ENCODE measurements at places on chromosomes 5 and 9.

DNA sequence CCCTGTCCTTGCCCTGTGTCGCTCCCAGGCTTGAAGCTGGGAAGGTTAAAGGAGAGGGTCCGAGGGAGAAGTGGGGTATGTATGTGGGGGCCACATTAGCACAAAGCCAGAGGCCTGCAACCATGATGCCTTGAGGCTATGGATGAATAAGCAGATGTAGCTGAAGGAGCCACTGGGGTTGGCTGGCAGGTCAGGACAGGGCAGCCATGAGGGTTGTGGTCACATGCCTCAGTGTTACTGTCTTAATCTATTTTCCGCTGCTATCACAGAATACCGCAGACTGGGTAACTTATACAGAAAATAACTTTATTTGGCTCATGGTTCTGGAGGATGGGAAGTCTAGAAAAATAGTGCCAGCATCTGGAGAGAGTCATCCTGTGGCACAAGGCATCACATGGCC, 9.2 kb upstream of the GRHPR start:
- no peak for DNase-seq

DNA sequence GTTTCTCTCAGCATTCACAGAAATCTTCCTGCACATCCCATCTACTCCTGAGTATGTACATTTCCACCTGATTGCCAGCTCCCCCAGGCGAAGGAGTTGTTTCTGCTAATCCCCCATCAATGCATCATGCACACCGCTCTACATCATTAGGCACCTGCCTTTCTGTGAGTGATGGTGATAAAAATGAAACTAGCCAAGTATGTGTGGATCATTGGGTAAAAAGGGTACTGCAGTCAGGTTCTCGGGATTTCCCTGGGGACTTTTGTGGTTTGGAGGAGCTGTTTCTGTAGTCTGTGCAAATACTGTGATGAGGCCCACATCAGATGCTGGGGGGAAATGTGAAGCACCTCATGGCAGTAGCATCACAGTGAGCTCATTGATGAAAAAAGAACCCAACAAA, 30.4 kb downstream of the CAMK4 start:
- no peak for DNase-seq

DNA sequence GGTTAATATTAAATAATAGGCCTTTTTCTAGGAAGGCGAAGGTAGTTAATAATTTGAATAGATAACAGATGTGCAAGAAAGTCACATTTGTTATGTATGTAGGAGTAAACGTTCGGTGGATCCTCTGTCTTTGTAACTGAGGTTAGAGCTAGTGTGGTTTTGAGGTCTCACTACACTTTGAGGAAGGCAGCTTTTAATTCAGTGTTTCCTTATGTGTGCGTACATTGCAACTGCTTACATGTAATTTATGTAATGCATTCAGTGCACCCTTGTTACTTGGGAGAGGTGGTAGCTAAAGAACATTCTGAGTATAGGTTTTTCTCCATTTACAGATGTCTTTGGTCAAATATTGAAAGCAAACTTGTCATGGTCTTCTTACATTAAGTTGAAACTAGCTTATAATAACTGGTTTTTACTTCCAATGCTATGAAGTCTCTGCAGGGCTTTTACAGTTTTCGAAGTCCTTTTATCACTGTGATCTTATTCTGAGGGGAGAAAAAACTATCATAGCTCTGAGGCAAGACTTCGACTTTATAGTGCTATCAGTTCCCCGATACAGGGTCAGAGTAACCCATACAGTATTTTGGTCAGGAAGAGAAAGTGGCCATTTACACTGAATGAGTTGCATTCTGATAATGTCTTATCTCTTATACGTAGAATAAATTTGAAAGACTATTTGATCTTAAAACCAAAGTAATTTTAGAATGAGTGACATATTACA, 45.7 kb downstream of the TGFBR1 start:
- no peak for DNase-seq

DNA sequence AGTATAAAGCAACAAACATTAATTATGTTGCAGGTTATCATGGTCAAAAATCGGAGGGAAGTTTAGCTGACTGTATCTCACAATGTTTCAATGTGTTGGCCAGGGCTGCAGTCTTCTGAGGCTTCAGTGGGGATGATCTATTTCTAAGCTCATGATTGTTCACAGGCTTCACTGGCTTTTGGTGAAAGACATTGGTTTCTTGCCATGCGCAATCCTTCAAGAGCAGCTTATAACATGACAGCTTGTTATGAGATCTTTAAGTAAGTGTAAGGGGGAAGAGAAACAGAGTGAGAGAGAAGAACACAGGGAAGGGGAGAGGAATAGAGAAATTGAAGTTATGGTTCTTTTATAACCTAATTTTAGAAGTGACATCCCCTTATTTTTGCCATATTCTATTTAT, 385.9 kb upstream of the CHD1 start:
- no peak for DNase-seq

DNA sequence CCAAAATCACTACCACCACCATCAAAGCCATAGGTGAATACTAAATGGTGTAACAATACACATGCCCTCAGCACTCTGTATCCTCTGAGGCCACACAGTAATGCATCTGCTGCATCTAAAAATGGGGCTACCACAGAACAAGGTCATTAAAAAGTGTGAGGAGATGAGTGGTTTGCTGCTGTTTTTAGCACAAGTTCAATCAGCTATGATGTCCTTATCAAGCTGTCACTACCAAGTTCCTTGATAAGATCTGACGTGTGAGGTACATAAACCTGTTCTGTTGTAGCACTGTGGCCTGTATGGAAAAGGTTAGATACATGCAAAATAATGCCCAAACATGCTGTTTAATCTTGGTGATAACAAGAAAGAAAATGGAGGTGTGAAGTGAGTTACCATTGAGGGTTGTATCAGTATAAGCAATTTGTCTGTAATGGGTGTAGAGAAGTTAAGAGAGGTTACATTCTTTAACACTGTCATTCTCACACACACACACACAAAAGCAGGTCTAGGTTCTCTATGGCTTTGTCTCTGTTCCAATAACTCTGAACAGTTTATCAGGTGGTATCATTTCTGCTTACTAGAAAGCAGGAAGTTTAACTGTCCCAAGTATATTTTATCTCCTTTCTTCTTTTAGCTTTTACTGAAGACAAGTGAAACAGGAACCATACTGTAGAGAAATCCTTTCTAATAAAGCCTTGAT, 252.9 kb downstream of the CWC27 start:
- no peak for DNase-seq

DNA sequence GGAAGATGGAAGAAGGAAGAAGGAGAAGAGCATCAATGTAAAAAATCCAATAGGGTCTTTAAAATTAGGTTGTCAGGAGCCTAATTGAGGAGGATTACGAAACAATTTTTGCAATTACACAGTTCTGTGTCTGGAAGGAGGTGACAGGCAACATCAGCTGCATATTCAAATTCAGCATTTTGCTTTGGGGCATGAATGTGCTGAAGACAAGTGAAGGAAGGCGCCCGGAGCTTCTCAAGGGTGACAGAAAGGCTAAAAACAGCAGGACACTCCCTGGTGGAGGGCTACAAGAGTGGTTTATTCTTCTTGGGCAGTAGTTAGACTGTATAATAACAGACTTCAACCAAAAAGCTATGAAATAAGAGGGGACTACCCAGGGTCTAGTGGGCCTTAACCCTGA, 188.3 kb downstream of the BRINP1 start:
- no peak for DNase-seq

DNA sequence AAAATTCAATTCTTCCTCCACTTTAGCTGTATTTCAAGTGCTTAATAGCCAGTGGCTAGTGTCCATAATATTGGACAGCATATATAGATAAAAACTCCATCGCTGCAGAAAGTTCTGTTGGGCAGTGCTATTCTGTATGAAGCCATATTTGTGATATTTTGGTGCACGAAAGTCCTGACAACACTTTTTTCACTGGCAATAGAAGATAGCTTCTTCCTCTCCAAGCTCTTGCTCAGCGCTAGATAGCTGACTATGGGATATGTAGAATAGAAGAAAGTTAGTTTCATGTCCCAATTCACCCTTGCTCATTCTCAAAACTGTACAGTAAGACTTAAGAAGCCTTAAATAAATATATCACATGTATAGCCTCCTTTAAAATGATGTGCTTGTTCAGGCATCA, 269.9 kb downstream of the TLR4 start:
- no peak for DNase-seq

DNA sequence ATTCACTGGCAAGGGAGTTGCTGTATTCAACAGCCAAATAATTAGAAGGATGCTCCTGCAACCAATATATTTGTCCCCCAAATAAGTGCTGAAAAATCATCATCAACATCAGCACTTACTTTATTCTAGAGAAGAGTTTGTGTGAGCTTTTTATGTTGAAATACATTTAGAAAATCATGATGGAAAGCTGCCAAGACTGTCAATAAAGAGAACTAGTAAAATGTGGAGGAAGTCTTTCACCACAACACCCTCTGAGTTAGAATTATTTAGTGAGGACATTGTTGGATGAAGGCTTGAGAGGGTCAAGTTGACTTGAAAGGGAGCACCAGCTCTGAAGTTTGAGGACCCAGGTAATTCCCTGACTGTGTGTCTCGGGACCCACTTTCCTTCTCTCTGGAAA, 100.2 kb upstream of the TBCA start:
- DNase-seq = no peak

- DNase-seq = no peak
These were observed 52.6 kb upstream of the ATP10B start for GRCh38 chr5:160904591-160904990.

DNA sequence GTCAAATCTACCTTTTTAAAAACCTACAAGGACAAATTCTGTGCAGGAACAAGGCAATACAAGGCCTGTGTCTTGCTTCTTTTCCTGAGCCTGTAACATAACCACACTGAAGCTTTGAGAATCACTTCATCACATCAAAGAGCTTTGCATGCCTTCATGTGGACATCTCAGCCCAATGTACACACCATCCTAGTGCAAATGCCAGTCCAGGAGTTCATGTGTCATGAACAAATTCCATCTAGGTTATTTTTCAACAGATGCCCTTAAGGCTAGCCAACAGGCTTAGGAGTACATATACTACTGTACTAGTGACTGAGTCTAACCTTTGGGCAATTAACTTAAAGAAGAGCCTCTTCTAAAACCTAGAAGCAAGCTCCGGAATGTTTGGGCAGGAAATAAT, 106.4 kb downstream of the CDH10 start:
- DNase-seq = no peak

- DNase-seq = no peak
These were observed 51.8 kb downstream of the ELAVL2 start for GRCh38 chr9:23774266-23774665.

DNA sequence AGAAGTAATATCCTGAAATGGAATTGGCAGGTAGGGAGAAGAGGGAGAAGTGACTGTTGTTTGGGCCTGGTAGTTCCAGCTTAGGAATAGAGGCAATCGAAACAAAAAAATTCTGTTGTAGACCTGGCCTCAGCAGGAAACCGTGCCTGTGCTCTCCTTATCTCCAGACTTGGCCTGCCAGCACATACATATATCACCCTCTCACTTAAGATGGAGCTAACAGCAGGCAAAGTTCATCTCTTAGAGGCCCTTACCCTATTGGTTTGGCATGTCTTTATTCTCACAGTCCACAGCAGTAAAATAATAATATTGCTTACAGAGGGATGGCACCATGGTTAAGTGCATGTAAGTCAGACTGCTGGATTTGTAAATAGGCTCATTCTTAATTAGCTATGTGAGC, 19.6 kb upstream of the TNC start:
- no peak for DNase-seq

GRCh38 chr5:105806596-105806995, 1864.1 kb downstream of the EFNA5 start:
- no peak for DNase-seq

DNA sequence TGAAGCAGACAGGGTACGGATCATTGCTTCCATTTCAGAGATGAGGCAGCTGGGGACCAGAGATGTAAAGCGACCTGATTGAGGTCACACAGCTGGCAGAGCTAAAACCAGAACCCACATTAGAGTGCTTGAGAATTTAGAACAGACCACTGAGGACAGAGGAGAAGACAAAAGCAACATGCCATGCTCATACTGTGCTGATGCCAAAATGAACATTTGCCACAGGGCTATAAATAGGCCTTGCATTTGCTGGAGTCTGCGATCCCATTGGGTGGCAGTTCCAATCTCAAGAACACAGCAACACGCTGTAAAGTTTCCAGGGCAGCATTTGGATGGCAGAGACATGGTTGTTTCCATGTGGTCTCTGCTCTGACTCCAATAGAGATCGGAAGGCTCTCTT, 222.4 kb upstream of the TBC1D2 start:
- DNase-seq = no peak

DNA sequence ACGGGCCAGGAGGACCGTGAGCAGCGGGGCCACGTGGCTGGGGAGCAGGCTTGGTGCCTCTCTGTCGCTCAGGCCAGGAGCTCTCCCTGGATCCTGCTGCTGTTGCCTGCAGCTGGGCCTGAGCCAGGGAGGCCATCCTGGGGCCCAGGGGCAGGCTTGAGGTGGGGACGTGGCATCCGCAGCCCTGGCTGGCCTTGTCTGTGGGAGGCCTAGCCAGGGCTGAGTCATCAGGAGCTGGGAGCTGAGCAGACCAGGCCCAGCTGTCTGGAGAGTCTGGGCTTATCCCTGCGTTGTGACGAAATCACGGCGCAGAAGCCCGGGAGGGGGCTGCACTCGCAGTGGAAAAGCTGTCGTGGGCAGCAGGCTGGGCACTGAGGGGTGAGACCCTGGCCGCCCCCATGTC, 138.8 kb upstream of the COL5A1 start:
- DNase-seq = no peak

Data from D721Med (cell line).